Panc1 (cell line): ENCODE measurements at places on chromosomes 5 and 9.
A peak's percentile ranks its signal among the peaks of the same experiment; 100 is the strongest.

GRCh38 chr9:119251936-119252335 lies 117.3 kb downstream of the BRINP1 start:
- no peak overlapping the region for H3K4me3 ChIP-seq
- no peaks in the 10 kb centered on the region for H3K27me3 ChIP-seq
- DNase-seq, result no peak
- H3K36me3 ChIP-seq, result no peaks in the 10 kb centered on the region
- no peak overlapping the region for H3K27ac ChIP-seq
- no peaks in the 10 kb centered on the region for H3K4me1 ChIP-seq

DNA sequence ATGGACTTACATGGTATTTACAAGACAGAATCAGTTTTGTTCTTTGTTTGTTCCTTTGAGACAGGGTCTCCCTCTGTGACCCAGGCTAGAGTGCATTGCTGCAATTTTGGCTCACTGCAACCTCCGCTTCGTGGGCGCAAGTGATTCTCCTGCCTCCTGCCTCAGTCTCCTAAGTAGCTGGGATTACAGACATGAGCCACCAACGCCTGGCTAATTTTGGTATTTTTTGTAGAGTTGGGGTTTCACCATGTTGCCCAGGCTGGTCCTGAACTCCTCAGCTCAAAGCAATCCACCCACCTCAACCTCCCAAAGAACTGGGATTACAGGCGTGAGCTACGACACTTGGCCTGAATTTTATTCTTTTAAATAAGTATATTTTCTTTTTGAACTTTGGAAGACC lies 27.6 kb downstream of the RAB24 start:
- H3K27me3 ChIP-seq, result no peaks in the 10 kb centered on the region
- 0 out of 2 replicates have a peak, but pooled peaks cover 5% of the 10 kb centered on the region for H3K36me3 ChIP-seq

DNA sequence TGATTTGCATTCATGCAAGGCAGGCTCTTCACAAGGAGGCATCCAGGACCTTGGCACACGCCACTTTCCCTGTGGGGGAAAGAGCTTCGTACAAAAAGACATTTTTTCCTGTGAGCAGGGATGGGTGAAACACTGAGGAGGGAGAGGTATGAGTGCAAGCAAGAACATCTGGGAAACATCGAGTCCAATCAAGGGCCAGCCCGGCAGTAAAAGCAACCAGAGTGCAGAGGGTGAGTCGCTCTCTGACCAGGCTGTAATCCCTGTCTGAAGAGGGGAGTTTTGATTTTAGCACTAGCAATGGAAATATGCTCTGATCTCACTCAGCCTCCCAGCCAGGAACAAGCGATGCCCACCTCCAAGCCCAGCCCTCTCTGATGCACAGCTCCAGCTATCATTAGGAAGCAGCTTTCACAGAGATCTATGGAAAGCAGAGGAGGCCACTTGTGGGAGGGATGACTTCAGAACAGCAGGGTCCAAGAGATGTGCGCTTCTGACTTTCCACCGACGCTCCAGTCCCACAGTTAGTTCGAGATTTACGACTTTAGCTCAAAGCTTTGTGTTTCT lies 211.0 kb upstream of the ADAMTS16 start:
- no peaks in the 10 kb centered on the region for H3K36me3 ChIP-seq
- no peaks in the 10 kb centered on the region for H3K4me1 ChIP-seq
- no peak overlapping the region for H3K4me3 ChIP-seq
- no peaks in the 10 kb centered on the region for H3K27me3 ChIP-seq

GRCh38 chr9:117092582-117092981 lies 322.3 kb downstream of the ASTN2 start:
- no peak overlapping the region for H3K27ac ChIP-seq

- no peaks in the 10 kb centered on the region for H3K27me3 ChIP-seq
- H3K36me3 ChIP-seq, result no peaks in the 10 kb centered on the region
- peak; percentile 86 for DNase-seq
- peaks cover 38% of the 10 kb centered on the region for H3K4me1 ChIP-seq
Measured at GRCh38 chr5:169350759-169351240, 49.9 kb upstream of the SLIT3 start.

DNA sequence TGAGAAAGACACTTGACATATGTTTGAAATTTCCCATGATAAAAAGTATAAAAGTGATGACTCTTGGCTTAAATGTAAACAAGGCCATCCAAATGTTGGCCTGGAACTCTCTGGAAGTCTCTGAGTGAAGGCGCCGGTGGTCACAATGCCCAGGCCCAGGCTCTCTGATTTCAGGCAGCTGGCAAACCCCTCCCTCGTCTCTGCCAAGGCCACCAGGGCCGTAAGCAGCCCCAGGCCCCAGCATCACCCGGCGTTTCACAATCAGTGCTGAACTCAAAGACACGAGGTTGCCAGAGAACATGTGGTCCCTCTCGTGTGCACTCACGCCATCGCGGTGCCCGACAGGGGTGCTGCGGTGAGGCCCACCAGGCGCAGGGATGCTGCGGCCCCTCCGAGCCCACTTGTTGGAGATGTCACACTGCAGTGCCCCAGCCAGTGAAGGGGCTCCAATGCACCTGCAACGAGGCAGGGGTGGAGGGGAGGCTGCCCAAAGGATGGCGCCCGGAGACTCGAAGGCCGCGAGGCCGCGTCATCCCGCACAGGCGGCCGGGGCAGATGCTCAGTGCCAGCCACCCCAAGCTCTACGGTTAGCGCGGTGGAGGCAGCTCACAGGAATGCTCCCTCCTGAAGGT lies 15.0 kb downstream of the LPCAT1 start:
- DNase-seq, result no peak
- H3K4me1 ChIP-seq, result no peaks in the 10 kb centered on the region
- H3K36me3 ChIP-seq, result no peaks in the 10 kb centered on the region; the same call in 1 of the 2 replicates
- no peak overlapping the region for H3K4me3 ChIP-seq

DNA sequence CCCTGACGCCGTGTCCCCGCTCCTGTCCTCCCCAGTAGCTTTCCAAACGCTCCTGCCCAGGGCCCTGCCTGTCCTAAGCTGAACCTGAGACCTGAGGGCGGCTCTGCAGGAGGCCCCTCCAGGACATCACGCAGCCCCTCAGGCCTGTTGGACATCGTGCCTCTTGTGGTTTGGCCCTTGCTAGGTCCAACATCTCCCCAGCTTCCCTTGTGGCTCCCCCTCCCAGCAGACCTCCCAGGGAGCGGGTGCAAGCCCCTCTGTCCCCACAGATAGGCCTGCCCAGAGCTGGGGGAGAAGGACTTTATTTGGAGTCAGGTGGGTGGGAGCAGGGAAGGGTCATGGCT lies 4.1 kb downstream of the OBP2B start:
- H3K4me3 ChIP-seq, result no peak overlapping the region
- H3K4me1 ChIP-seq, result no peaks in the 10 kb centered on the region
- DNase-seq, result no peak
- H3K27me3 ChIP-seq, result no peaks in the 10 kb centered on the region
- H3K36me3 ChIP-seq, result no peaks in the 10 kb centered on the region

GRCh38 chr9:137606734-137607138 lies 1.2 kb downstream of the ARRDC1 start:
- no peaks in the 10 kb centered on the region for H3K36me3 ChIP-seq
- H3K4me1 ChIP-seq, result peaks cover 19% of the 10 kb centered on the region
- peak overlapping the region; percentile 46 for H3K27ac ChIP-seq
- peak overlapping the region; percentile 60 for H3K4me3 ChIP-seq
- DNase-seq, result no peak

- H3K27me3 ChIP-seq, result no peaks in the 10 kb centered on the region
- H3K4me1 ChIP-seq, result no peaks in the 10 kb centered on the region
- DNase-seq, result no peak
- no peak overlapping the region for H3K27ac ChIP-seq
Measured at GRCh38 chr9:15416880-15417279, 5.8 kb upstream of the SNAPC3 start.

DNA sequence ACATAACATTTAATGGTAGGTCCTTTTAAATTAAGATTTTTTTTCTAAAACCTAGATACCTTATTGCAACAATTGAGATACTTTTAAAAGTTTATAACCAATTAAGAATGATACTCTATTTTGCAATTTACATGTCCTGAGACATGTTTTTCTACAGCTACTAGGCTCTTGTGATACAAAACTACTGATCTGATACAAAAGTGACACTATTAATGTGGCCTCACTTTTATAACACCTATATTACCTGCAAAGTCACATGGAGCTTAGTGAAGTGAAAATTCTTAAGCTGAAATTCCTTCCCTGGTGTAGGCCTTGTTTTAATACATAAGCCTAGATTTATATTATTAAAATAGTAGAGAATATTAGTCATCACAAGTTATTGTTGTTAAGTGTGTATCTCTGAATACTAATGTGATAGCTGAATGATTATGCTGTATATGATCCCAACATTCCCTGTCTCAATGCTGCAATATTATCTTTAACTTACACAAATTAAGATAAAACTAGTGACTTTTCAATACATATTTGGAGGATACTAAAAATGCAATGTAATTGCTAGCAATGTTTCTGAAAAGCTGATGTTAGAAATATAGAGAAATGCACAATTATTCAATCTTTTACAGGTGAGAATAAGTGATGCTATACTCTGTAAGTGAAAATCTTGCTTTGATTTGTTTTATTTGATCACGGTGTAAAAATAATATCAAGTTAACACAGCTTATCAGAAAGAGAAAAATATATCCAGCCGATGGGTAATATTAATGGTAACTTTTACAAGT lies 2.6 kb downstream of the NFIB start:
- DNase-seq, result no peak
- H3K4me1 ChIP-seq, result no peaks in the 10 kb centered on the region; the same call in none of the 2 replicates
- H3K4me3 ChIP-seq, result peak overlapping the region; percentile 77; the same call in 1 of the 2 replicates
- H3K36me3 ChIP-seq, result no peaks in the 10 kb centered on the region
- H3K27me3 ChIP-seq, result no peaks in the 10 kb centered on the region

GRCh38 chr5:149851211-149851610 lies 93.4 kb downstream of the PDE6A start:
- no peak overlapping the region for H3K27ac ChIP-seq
- no peaks in the 10 kb centered on the region for H3K27me3 ChIP-seq

DNA sequence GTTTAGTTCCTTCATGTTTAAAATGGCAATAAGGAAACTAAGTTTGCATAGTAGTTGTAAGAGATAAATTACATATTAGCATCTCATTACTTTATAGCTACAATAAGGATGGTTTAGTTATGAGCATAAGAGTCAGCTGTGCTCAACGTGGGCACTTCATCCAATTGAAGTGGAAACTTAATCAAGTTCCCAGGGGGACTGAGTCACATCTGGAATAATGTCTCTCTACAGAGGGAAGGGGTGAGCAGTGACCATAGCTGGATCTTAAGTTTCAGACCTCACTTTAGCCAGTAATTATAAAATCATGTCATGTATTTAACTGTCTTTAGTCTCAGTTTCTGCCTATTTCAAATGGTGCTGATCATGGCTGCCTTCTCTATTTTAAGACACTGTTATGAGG lies 36.8 kb upstream of the FAM240B start:
- H3K36me3 ChIP-seq, result no peaks in the 10 kb centered on the region
- no peaks in the 10 kb centered on the region for H3K27me3 ChIP-seq
